ENCODE measurements at places on chromosomes 5 and 9.

GRCh38 chr9:136614967-136615623 is 47.6 kb upstream of the EGFL7 start:
- DNase-seq = no peak

DNA sequence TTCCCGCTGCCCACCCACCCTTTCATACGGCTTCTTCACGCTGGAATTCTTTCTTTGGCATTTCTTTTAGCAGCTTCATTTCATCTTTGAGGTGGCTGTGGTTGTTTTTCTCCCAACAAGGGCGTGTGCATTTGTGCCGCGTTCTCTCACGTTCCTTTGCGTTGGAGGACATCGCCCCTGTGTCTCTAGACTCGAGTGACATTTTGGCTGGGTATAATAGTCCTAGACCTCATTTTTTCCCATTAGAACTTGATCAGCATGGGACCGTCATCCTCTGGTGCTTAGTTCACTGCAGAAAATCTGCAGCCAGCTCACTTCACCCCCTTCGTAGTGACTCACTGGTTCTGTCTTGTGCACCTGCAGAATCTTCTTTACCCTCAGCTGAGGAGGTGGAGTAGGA is 29.5 kb downstream of the KCNT1 start:
- DNase-seq = no peak

GRCh38 chr9:89731262-89732182 is 126.7 kb downstream of the GADD45G start:
- DNase-seq = no peak

DNA sequence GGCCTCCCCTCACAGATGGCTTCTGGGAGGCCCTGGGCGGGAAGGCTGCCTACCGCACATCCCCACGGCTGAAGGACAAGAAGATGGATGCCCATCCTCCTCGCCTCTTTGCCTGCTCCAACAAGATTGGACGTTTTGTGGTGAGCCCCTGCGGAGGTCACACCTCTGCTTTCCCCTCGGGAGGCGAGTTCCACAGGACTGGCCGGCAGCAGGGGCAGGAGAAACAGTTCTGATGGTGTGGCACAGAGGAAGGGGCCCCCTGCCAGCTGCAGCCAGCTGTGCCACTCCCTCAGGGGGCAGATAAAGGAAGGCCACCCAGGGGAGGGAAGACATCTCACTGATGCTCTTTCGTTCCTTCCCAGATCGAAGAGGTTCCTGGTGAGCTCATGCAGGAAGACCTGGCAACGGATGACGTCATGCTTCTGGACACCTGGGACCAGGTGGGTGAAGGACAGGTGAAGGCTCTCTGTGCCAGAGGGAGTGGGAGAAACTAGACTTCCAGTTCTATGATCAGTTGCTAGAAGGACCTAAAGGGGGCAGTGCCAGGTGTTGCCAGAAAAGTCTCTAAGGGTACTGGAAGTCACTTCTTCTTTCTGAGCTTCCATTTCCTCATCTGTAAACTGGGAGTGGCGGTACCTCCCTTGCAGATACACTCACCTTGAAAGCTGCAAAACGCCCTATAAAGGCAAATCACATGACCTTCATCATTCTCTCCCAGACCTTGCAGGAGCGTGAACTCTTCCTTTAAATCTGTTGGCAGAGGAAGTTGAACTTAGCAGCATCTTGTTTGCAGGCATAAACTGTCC is 41.0 kb downstream of the STOM start:
- DNase-seq = no peak
